ENCODE measurements at places on chromosomes 5 and 9.

DNA sequence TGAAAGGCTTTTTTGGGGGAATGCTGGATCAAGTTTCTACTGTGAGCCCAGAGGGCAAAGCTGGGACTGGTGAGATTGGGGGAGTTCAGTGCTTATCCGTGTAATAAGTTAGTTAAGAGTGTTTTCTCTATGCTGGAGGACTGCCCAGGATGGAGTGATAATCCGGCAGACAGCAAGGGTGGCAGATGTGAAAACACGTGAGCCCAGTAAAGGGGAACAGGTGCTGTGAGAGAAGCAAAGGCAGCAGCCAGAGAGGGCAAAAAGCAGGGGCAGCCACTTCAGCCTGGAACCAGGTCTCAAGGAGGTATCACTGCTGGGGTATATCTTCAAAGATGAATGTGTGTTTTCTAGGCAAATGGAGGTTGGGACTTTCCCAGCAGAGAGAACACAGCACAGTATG is 53.9 kb downstream of the GALNT10 start:
- DNase-seq, result no peak

GRCh38 chr5:111518777-111519176 is 6.4 kb upstream of the STARD4 start:
- no peak for DNase-seq

GRCh38 chr5:105475401-105475800 is 1912.8 kb upstream of the NUDT12 start:
- DNase-seq, result no peak

DNA sequence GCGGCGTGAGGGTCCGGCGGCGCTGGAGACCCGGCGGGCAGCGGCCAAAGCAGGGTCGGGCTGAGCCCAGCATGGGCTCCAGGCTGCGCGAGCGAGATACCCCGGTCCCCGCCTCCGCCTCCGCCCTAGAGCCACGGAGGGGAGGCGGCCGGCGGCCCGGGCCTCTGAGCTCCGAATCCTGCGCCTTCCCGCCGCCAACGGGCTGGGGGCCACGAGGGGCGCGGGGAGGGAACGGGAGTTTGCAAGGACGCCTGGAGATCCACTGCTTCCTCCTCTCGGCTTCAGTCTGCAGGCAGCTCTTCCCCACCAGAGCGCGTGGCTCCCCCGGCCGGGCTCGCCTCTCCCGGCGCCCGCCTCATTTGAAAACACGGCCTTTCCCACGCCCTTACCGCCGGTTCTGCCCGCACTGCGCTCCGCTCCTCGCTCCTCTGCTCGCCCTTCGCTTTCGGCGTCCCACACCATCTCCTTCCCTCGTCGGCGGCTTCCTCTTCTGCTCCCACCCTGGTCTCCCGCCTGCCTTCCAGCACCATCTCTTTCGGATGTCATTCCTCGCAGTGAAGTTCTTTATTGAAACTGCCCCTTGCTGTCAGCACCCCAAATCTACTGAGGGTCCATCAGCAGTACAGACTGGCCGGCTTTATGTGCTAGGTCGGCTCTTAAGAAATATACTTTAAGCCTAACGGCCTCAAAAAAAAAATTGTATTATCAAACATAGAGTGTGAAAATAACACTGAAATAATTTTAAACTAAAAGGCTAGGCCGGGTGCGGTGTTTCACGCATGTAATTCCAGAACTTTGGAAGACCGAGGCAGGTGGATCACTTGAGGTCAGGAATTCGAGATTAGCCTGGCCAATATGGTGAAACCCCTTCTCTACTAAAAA is 105.0 kb upstream of the FAM120A start:
- no peak for DNase-seq

Data from D721Med (cell line).